ENCODE measurements at places on chromosomes 6 and 20.

DNA sequence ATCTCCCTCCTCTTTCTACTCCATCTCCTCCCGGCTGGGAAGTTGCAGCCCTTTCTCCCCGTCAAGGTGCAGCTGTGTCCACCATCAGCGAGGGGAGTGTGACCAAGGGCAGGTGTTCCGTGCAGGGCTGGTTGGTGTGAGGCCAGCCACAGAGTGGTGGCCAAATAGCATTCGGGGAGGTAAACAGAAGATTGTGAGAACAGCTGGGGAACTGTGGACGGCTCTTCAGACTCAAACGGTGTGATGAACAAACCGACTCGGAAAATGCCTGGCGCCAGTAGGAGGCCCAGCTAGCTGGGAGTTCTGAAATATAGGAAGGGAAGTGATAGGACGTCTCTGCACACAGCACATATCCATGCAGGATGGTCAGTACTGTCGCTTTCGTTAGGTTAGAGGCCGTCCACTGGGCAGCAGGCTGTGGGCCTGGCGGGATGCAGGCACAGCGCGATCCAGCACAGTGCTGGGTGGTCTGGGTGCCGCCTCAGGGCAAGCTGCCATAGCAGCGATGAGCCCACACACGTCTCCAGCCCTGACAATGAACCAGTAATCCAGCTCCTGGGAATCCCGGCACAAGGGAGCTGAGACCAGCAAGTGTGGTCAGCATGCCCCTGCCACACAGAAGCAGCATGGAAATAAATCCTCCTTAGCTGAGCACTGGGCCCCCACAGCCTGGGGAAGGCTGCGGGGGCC, 258.1 kb downstream of the TAF4 start:
- no peak for DNase-seq

- DNase-seq = no peak
Observed at GRCh38 chr6:118872726-118873125, 21.2 kb upstream of the ASF1A start.

DNA sequence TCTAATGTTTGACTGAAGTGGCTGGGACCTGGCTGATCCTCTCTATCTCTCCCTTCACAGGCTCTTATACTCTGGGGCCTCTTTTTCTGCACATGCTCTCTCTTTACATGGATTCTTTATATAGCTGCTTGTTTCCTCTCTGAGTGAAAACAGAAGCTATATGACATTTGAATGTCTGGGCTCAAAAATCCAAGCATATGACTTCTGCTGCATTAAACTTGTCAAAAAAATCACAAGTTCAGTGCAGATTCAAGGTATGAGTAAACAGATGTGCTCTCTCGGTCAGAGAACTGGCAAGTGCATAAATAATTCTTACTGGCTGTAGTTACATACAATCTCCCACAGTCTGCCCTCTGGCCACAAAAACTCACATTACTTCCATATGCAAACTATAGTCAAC, 96.6 kb downstream of the LCA5 start:
- no peak for DNase-seq

DNA sequence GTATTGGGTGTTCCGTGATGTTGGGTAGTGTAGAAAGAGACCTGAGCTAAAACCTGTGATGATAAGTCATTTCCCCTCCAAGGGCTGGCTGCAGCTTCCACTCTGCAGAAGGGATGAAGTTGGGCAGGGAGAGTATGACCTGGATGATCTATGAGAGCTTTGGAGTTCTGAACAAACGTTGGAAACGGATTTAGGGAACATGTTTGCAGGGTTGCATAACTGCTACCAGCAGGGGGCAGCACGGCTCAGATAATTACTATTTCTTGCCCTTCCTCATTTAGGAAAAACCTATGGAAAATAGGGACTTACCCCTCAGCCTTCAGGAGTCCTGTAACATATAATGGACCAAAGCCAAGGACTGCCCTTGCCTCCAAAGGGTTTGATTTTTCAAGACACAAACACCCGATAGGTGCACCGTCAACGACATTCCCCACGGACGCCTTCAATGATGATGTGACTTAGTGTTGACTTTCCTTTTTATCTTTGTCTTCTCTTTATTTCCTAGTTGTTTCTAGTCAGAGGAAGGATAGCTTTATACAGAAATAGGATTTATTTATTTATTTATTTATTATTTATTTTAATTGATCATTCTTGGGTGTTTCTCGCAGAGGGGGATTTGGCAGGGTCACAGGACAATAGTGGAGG, 164.9 kb upstream of the SASH1 start:
- no peak for DNase-seq

GRCh38 chr6:31776989-31777666, at the start of gene VWA7:
TSS of gene VWA7 (minus strand) at chr6:31777328. CDS start at chr6:31776779, 549 bp downstream.
- peak; percentile 81 for DNase-seq

DNA sequence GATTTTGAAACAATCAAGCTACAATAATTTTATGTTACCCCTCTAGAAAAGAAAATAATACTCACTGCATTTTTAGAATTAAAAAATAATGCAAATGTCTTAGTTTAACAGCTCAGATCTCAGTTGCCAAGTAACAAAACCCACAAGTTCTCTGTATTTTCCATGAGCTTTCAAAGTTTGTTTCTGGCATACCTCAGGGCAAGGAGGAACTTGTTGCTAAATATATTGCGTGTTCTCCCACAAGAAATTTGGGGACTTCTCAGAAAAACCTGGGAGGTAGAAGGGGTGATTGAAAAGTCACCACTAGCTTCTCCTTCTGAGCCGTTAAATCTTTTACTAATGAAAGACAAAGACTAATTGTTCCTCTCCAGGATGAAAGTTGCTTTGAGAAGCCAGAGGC, 236.8 kb upstream of the MARCKS start:
- no peak for DNase-seq

DNA sequence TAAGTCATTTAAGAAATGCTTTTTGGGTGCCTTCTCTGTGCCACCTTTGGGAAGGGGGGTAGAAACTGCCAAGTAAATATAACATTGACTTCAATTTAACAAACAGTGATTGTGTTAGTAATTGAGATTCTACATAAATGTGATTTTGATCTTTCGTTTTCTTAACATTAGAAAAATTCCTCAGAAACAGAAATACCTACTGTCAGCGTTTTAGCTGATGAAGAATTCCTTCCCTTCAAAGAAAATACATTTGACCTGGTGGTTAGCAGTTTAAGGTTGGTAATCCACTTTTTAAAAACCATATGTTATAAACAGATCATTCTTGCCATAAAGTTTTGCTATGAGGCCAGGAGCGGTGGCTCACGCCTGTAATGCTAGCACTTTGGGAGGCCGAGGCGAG, 9.8 kb downstream of the NDUFAF5 start:
- no peak for DNase-seq
